ENCODE measurements at places on chromosomes 13 and 19. TPM values are rescaled to one million over a fixed set of nuclear protein-coding genes. Genes with fewer than 3 reads are reported as not detected.

TCF3 gene
- 22.0 TPM for total RNA-seq

GRCh38 chr19:42109896-42110295, 22.4 kb downstream of the POU2F2 start:
- no peaks in the 10 kb centered on the region for H3K36me3 ChIP-seq
- no peak overlapping the region for H3K4me3 ChIP-seq
- H3K27me3 ChIP-seq, result no peaks in the 10 kb centered on the region
- H3K4me1 ChIP-seq, result no peaks in the 10 kb centered on the region
- H3K27ac ChIP-seq, result no peak overlapping the region

SIGLEC10 gene
- total RNA-seq, result 0.87 TPM

DNA sequence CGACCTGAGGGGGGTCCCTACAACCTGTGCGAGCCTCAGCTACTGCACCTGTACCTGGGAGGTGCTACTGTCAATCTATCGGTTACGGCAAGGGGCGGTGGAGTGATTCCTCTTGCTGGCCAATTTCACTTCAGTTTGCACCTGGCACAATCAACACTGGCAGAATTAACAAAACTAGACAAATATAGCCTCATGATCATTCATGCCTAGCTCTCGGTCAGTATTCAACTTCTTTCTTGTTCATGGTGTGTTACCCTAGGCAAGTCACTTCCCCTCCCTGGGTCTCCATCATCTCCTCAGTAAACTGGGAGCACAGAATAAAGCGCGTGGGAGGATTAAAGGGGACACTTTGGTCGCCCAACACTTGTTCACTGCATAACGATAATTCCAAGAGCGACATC, 618 bp downstream of the HAUS8 start:
- no peaks in the 10 kb centered on the region for H3K36me3 ChIP-seq
- H3K4me3 ChIP-seq, result peak overlapping the region; percentile 76
- no peaks in the 10 kb centered on the region for H3K27me3 ChIP-seq
- no peak for DNase-seq
- peaks cover 30% of the 10 kb centered on the region for H3K4me1 ChIP-seq
- H3K27ac ChIP-seq, result peak overlapping the region; percentile 79

NOVA2 gene
- 0.44 TPM for total RNA-seq

DNA sequence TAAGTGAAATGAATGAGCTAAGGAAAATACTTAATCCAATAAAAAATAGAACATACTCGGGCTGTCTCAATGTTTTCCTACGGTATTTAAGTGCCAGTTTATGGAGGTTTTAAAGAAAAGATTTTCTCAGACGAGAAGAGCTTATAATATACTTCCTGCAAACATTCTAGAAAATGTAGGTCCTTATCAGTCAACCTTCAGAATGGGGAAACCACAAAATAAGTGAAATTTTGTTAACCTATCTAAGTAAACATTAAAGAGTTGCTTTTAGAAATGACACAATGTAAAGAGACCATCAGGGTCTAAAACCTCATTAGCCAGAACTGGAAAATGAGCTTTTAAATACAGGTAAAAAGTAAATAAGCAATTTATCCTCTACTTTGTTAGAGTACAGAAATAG, 12.1 kb downstream of the MIR17HG start:
- no peaks in the 10 kb centered on the region for H3K36me3 ChIP-seq
- H3K27ac ChIP-seq, result no peak overlapping the region
- DNase-seq, result no peak
- H3K4me3 ChIP-seq, result no peak overlapping the region
- H3K4me1 ChIP-seq, result no peaks in the 10 kb centered on the region

- H3K36me3 ChIP-seq, result no peaks in the 10 kb centered on the region
- no peaks in the 10 kb centered on the region for H3K4me1 ChIP-seq
- H3K27ac ChIP-seq, result no peak overlapping the region
- H3K27me3 ChIP-seq, result no peaks in the 10 kb centered on the region
Observed at GRCh38 chr19:40889366-40889765, 7.3 kb upstream of the CYP2A7 start.

- H3K27me3 ChIP-seq, result no peaks in the 10 kb centered on the region
- H3K27ac ChIP-seq, result no peak overlapping the region
- no peak overlapping the region for H3K4me3 ChIP-seq
- no peak for DNase-seq
- H3K4me1 ChIP-seq, result no peaks in the 10 kb centered on the region
- H3K36me3 ChIP-seq, result no peaks in the 10 kb centered on the region
Observed at GRCh38 chr13:106083620-106084350, 451.7 kb downstream of the EFNB2 start.

DNA sequence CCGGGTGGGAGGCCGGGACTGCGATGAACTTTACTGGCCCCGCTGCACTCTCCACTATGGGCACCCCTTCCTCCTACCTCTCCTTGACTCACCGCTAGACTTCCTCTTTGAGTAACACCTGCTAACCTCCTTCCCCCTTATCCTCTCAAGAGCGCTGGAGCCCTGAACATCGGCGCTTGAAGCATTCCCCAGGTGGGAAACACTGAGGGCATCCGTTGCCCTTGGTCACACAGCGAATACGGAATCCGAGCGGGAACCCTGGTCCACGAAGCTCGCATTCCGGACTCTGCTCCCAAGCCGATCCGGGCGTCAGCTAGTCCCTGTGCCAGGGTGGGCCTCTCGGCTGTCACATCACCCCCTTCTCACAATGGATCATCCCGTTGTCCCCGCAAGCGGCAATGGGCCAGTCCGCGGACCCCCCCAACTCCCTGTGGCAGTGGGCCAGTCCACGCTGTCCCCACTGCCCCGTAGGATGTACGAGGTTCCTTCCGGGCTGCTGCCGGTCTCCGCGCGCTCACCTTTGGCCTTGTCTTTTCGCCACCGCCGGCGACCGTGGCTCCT, 4.2 kb downstream of the LIPE start:
- peaks cover 20% of the 10 kb centered on the region for H3K27me3 ChIP-seq
- no peaks in the 10 kb centered on the region for H3K36me3 ChIP-seq
- peak overlapping the region; percentile 59 for H3K4me3 ChIP-seq
- no peak for DNase-seq

- H3K4me3 ChIP-seq, result peak overlapping the region; percentile 47
- H3K27ac ChIP-seq, result peak overlapping the region; percentile 64
- no peaks in the 10 kb centered on the region for H3K36me3 ChIP-seq
Observed at GRCh38 chr13:112968380-112968909, 569 bp upstream of the MCF2L start.

GRCh38 chr19:40519352-40520322, 52.8 kb downstream of the SPTBN4 start:
- H3K4me3 ChIP-seq, result no peak overlapping the region
- H3K27me3 ChIP-seq, result no peaks in the 10 kb centered on the region
- no peaks in the 10 kb centered on the region for H3K4me1 ChIP-seq
- H3K27ac ChIP-seq, result no peak overlapping the region
- DNase-seq, result no peak
- H3K36me3 ChIP-seq, result no peaks in the 10 kb centered on the region

- H3K27ac ChIP-seq, result no peak overlapping the region
- no peak for DNase-seq
- no peaks in the 10 kb centered on the region for H3K36me3 ChIP-seq
Observed at GRCh38 chr13:51333826-51334225, 5.7 kb upstream of the SERPINE3 start.

TNNT1 gene
- total RNA-seq, result 9,166 TPM

DNA sequence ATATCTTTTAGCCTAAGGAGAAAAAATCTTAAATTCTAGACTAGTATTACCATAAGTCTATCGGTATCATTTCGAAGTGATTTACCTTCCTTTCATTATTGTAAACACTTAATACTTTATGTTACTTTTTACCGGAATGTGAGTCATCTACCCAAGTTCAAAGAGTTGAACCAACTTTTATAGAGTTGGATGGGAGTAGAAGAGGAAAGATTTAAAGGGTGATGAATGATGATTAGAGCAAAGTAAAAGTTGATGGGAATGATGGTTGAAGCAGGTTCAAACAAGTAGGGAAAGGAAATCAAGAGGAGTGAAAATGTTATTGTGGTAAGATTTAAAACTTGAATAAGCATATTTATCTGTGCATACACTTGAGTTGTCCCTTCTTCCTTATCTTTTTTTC, 11.3 kb upstream of the LPAR6 start:
- no peaks in the 10 kb centered on the region for H3K27me3 ChIP-seq
- no peaks in the 10 kb centered on the region for H3K4me1 ChIP-seq
- H3K36me3 ChIP-seq, result no peaks in the 10 kb centered on the region
- no peak for DNase-seq
- no peak overlapping the region for H3K27ac ChIP-seq

DNA sequence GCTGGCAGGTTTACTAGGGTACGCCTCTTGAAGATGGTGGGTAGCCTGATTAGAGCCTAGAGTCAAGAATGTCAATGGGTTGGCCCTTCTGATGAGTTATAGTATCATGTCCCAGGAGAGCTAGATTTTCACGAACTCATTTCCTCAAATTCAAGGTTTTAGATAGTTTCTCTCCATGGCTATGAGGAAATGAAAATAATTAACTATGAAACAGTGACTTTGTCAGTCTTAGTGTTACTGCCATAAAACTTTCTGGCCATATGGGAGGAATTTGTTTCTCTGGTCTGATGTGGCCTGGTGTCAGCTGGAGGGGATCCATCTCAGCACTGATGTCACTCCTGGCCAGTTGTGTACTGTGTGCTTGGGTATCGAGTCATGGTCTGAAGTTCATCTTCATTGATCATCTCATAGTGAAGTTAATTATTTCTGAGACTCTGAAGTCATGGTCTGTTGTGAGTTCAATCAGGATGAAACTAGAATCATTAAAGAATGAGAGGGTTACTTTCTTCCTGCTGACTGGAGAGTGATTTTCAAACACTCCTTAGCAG, 49.4 kb upstream of the TNFSF11 start:
- no peak overlapping the region for H3K27ac ChIP-seq
- no peaks in the 10 kb centered on the region for H3K27me3 ChIP-seq
- no peak for DNase-seq
- no peaks in the 10 kb centered on the region for H3K4me1 ChIP-seq
- H3K36me3 ChIP-seq, result no peaks in the 10 kb centered on the region

GIPR gene
- not detected for total RNA-seq

DNA sequence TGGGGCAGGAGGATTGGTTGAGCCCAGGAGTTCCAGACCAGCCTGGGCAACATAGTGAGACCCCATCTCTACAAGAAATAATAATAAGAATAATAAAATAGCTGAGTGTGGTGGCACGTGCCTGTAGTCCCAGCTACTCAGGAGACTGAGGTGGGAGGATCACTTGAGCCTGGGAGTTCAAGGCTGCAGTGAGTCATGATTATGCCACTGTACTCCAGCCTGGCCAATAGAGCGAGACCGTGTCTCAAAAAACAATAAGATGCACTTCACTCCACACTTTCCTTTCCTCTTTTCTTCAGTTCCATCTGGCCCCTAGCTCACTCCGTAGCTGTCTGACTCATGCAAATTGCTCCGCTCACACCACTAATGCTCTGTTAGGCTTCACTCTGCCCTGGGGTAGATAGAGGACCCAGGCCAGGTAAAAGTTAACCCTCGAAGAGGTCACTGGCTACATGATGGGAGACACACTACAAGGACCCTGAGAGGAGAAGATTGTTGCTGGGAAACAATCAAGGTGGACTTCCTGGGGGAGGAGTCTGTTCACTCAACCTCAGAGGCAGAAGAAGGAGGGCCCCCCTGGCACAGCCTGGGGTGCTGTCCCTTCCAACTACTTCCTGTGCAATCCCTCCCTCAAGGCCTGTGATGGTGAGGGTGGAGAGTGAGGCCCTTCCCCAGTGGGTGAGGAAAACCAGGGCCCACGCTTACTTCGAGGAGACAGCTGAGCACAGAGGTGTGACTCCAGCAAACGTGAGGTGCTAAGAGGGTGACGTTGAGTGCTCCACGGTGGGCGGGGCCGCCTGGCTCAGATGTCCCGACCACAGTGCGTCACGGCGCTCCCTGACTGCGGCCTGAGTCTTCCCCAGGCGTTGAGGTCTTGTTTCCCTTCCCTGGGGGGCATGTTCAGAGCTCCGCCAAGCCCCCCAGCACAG, 8.8 kb upstream of the TNFSF9 start:
- H3K4me3 ChIP-seq, result no peak overlapping the region
- H3K27ac ChIP-seq, result no peak overlapping the region
- no peaks in the 10 kb centered on the region for H3K27me3 ChIP-seq
- no peak for DNase-seq
